Fibroblast of skin of abdomen (primary cell): ENCODE measurements at places on chromosomes 1 and 21.

- DNase-seq, result no peak
Observed at GRCh38 chr1:118461154-118461553, 276.1 kb upstream of the SPAG17 start.

DNA sequence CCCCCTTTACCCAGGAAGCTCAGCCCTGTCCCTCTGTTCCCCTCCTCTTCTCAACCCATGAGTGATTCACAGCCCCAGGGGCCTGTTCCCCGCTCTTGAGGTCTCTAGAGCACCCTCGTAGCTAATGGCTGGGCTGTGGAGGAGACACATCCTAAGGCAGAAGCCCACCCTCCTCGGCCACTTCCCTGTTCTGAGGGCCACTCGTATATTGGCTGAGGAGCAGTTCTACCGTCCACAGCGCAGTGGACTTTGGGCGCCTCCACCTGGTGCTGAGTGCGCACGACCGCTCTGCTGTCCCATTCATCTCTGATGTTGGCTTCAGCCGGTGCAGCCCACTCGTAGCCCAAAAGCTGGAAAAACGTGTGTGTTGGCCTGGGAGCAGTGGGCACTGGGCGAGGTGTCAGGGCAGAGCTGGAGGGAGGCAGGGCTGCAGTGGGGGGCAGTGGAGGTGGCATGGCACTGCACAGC lies 24.5 kb upstream of the PKP1 start:
- DNase-seq, result no peak

DNA sequence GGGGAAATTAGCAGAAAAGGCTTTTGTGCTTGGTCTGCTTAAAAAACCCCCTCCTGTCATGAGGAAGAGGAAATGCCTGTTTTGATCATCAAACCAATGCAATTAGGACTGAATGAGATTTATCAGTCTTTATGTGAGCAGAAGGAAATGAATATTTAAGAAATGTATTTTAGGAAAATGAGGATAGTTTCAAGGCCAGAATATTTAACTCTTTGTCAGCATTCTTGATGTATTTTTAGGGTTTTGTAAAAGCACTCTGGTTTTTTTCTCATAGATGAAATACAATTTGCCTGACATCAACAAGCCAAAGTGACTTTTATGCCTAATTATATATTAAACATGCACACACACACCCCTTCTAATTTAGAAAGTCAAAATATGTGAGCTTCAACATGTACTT lies 213.8 kb downstream of the GRIK1 start:
- DNase-seq, result no peak

DNA sequence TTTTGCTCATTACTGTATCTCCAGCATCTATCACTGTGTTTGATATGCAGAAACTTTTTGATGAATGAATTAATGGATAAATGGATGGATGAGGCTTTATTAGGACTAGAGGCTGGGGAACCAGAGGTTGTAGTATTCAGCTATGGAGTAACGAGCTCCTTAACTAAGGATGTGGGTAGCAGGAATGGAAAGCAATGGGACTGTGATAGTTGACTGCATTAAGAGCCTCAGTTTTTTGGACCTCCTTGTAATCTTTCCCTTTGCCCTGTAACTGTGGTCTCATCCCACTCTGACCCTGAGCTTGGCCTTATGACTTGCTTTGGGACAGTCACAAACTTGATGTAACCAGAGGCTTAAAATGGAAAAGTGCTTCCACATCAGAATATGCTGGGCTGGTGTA lies 9.0 kb upstream of the RUNX1 start:
- DNase-seq, result no peak

- DNase-seq, result no peak
Observed at GRCh38 chr1:160243767-160244166, 18.6 kb downstream of the DCAF8 start.

DNA sequence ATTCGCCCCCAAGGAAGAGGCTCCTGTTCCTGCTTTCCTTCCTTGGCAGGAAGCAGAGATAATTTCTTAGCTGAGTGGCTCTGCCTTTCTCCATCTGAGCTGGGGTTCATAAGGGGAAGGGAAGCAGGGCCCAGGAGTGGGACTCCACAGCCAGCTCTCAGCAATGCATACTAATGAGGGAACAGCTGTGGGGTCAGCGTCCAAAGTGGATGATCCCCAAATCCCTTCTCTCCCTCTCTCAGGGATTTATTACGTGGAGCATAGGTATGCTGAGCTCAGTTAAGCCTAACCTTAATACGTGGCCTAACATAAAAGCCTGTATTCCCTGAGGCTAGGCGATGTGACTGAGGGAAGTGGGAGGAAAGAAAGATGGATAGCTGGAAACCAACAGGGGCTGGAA lies 87.3 kb upstream of the CTTNBP2NL start:
- DNase-seq, result no peak

DNA sequence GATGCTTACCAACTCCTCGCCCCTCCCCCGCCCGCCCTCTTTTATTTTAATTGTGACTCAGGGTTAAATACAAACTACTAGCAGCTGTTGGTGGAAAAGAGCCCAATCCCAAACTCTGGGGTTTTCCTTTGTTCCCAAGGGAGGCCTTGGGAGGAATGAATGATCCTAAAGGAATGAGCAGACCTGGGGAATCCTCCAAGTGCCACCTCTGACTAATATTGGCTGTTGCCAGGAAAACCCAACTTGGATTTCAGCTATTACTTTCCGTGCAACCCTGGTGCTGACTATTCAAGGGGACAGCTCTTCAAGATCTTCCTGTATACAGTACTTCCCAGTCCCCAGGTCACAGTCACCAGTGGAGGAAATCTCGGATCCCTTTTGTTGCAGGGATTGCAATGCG lies 1.3 kb upstream of the S100A10 start:
- DNase-seq, result peak; percentile 99

DNA sequence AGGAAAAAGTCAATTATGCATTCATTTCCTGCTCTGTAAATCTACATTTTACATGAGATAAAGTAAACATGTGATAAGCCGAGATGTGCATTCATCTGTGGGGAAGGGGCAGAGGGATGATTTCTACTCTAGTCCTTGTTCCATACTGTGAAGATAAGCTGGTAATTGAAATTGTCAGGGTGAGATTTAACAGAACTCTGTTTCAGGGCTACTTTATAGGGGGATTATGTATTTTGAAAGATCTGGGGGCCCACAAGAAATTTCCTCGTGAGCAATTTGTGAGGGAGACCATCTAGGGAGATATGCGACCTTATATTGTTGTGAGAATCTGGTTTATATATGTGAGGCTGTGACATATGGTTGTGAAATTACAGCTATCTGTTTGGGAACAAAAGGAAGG lies 73.1 kb upstream of the KCNK1 start:
- no peak for DNase-seq

DNA sequence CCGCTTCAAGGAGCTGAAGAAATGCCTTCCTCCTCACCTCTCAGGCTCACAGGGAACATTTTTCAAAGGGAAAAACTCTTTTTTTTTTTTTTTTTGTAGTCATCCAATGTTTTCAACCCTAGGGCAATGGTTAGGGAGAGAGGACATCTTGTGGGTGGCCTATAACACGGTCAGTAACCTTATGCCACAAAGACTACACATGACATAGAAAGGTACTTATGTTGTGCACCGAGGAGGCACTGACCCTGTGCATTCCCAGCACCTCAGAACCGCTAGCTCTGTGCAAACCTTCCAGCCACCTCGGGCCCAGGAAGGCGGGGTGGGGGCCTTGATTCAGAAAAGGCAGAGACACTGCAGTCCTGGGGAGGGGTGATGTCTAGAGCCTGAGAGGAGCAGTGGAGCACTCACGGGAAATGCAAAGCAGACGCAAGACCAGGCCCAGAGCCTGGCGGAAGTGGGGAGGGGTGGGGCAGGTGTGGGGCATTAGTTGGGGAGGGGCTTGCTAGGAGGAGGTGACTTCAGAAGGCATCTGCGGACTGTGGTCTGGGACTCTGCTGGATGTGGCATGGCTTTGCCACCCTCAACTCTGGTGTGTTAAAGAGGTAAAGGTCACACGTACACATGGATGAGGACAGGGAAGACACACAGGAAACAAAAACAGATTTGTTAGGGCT lies 68.6 kb downstream of the MDM4 start:
- no peak for DNase-seq

DNA sequence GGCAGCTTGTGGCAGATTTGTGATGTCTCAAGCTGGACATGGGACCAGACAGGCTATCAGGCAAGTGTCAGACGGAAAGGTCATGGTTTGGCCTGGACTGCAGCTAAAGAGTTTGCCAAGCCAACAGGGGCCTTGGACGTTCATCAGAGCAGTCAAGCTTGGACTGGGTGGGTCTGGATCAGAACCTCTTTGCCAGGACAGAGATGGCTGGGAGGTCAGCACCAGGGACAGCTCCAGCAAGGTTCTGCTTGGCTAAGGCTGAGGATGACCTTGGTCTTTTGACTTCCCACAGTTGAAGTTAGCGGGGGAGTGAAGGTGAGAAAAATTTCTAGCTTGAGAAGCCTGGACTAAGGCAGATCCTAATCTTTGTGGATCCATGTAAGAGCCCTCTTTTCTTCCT lies 68.1 kb downstream of the GRIK3 start:
- DNase-seq, result no peak

DNA sequence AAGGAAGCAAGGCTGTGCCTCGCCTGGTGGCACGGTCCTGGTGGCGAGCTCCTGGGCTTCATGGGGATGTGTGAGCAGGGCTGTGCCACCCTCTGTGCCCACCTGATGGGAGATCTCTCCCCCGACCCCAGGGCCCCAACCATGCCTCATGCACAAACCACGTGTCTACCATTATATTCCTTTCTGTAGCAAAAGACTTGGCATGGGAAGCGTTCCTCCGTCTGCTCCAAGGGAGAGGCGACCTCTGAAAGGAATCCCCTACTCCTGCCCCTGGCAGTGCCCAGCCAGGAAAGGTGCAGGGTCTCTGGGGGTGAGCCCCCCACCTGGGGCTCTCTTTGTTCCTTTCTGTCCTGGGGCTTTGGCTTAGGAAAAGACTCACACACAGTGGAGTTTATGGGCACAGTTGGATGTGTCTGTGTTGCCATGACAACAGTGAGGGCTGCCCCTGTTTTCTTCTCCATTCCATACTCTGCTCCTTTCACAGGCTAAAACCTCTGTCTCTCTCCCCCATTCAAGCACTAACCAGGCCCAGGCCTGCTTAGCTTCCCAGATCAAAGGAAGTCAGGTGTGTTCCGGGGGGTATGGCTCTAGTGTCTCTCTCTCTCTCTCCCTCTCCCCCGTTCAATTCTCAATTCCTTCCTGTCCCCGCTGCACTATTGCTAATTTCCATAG lies 21.4 kb upstream of the LRRN2 start:
- no peak for DNase-seq

GRCh38 chr1:202965422-202965821 lies 1.6 kb downstream of the CYB5R1 start:
- no peak for DNase-seq

DNA sequence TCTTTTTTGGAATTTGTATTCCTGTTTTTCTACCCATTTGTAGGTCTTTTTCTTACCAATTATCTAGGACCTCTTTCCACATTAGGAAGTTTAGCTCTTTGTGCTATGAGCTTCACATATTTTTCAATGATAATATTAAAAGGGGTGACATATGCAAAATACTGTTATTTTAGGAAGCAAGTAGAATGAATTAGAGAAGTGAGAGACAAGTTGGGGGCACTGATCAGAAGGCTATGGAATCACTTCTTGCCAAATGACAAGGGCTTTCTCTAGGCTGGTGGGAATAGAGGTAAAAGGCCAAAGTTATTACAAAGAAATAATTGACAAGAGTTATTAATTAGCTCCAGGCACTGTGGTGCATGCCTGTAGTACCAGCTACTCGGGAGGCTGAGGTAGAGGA lies 4.3 kb upstream of the BCAR3 start:
- DNase-seq, result no peak

GRCh38 chr1:94543893-94544635 lies 2.5 kb upstream of the F3 start:
- DNase-seq, result peak; percentile 76

- DNase-seq, result peak; percentile 6
Observed at GRCh38 chr1:117003223-117003875, 1.8 kb downstream of the CD101 start.

- peak; percentile 67 for DNase-seq
Observed at GRCh38 chr1:65264197-65264929, 45.0 kb upstream of the DNAJC6 start.

DNA sequence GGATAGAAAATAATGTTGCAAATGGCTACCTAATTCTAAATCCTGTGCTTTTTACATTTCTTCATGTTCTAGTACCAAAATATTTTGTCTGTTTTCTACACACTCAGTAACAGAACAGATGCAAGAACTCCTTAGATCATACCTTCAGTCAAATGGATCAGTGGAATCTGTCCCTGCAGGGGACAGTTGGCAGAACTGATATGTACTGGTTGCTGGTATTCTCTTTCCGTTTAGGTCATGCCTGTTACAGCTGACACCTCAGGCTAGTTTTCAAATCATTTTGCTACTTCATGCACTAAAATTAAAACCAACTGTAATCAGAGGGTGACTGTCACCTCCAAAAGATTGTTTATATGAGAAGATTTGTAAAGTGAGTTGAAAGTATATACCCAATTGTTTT lies 109.2 kb downstream of the TNNI3K start:
- no peak for DNase-seq

- no peak for DNase-seq
Observed at GRCh38 chr1:211928993-211929637, 98.6 kb upstream of the LPGAT1 start.

GRCh38 chr1:37064039-37064438 lies 29.7 kb upstream of the GRIK3 start:
- no peak for DNase-seq

DNA sequence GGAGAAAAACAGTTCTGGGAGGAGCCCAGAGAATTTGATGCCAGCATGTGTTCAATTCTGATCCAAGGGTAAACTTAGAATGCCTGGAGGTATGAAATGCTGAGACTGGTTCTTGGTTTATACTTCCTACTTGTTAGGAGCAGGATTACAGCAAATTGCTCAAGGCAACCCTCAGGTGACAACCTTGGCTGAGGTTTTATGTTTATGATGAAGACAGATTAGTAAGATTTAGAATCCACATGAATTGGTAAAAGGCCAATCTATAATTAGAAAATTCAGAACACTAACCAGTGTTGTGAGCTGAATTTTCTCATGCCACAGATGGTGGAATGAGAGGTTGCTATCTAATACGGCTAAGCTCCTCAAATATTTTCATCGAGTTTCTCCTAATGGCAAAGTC lies 235.3 kb upstream of the NRIP1 start:
- no peak for DNase-seq

DNA sequence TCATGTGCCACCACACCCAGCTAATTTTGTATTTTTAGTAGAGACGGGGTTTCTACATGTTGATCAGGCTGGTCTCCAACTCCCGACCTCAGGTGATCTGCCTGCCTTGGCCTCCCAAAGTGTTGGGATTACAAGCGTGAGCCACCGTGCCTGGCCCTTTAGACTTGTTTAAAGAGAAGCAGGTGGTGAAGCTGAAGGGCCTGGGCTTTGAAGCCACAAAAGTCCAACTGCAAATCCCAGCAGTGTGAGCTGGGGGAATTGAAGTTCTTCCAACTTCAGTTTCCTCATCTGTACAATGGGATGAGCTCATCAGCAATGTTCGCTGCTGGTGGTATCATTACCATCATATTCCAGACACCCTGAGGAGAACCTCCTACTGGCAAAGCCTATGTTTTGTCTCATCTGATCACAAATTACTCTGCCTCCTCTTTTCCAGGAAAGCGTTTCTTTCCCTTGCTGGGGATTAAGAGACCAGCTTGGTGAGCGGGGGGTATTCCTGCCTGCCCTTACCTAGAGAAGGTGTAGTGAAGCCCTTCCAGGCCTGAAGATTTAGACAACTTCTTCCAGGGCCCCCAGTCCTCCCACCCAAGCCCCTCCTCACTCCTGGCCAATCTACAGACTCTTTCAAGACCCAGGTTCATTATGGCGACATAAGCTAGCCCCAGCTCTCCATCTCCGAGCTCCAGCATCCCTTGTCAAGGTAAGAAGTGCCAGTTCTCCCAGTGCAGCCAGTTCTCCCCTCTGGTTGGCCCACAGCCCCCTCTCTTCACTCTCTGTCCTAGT lies 2.4 kb upstream of the SHISA4 start:
- DNase-seq, result no peak
